ENCODE measurements at places on chromosomes 2 and 18.

- DNase-seq, result no peak
Observed at GRCh38 chr18:8496186-8496585, 113.1 kb upstream of the RAB12 start.

DNA sequence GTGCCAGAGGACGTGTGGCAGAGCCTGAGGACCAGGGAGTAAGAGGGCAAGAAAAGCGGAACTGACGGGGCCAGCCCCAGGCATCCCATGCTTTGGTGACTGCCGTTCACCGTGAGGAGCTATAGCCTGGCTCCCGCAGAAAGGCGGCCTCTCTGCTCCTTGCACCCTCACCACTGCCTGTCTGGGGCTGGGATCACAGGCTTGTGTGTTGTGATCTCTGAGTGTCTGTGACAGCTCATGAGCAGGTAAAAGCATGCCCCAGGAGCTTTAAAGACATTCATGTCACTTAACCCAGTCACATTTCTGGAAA is 266.8 kb upstream of the RAB6C start:
- no peak for DNase-seq

DNA sequence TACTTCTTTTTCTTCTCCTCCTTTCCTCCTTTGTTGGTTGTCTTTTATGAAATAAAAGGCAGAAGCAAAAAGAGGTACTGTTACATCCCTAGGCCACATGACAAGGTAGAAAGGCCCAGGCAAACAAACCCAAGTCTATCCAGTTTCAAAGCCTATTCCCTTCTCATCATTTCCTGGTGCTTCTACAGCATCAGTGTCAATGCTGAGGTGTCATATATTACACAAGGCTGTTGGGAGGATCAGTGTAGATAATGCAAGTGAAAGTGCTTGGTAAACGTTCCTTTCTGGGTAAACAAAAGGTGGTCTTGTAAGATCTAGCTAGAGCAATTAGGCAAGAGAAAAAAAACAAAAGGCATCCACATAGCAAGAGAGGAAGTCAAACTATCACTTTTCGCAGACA is 64.9 kb downstream of the EVA1A start:
- no peak for DNase-seq

- DNase-seq, result no peak
Observed at GRCh38 chr2:73289304-73289703, 4.0 kb downstream of the EGR4 start.

- no peak for DNase-seq
Observed at GRCh38 chr18:48121752-48122151, 191.3 kb upstream of the SMAD2 start.

- DNase-seq, result peak; percentile 4
Observed at GRCh38 chr2:218540015-218540414, 28.1 kb downstream of the USP37 start.

GRCh38 chr2:148674063-148675020 is 29.8 kb downstream of the EPC2 start:
- peak; percentile 53 for DNase-seq

GRCh38 chr2:3624059-3624794 is 29.3 kb downstream of the COLEC11 start:
- no peak for DNase-seq

GRCh38 chr2:129719335-129719734 is 260.1 kb upstream of the RAB6C start:
- no peak for DNase-seq

DNA sequence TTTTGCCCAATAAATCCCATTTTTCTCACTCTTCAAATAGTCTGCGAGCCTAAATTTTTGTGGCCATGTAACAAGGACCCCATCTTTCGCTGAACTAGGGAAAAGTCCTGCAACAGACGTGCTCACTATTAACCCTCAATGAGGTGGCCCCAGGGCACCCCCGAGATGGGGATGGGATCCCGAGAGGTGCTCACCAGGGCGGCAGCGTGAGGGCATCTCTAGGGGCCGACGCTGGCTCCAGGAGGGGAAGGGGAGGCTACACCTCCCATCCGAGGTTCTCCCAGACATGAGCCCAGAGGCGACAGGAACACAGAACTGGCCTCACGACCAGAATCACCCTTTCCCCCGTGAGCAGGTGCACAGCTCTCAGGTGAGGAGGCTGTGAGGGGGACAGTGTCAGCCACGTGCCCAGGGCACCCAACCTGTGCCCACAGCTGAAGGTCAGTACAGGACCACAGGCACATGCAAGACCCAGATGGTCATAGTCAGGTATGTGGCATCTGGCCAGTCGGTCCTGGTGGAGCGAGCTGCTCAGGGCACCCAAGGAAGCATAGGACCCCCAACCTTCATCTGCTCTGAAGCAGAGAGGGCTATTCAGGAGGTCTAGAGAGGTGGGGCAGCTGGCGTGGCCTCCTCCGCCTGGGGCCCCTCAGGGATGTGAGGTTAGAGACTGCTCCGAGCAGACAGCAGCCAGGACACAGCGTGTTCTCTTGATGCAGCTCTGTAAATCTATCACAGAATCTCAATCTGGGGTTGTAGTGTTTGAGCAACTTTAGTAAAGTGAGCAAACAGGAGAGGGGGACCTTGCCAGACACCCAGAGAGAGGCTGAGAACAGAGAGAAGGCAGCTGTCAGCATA is 62.8 kb downstream of the PXDN start:
- no peak for DNase-seq

DNA sequence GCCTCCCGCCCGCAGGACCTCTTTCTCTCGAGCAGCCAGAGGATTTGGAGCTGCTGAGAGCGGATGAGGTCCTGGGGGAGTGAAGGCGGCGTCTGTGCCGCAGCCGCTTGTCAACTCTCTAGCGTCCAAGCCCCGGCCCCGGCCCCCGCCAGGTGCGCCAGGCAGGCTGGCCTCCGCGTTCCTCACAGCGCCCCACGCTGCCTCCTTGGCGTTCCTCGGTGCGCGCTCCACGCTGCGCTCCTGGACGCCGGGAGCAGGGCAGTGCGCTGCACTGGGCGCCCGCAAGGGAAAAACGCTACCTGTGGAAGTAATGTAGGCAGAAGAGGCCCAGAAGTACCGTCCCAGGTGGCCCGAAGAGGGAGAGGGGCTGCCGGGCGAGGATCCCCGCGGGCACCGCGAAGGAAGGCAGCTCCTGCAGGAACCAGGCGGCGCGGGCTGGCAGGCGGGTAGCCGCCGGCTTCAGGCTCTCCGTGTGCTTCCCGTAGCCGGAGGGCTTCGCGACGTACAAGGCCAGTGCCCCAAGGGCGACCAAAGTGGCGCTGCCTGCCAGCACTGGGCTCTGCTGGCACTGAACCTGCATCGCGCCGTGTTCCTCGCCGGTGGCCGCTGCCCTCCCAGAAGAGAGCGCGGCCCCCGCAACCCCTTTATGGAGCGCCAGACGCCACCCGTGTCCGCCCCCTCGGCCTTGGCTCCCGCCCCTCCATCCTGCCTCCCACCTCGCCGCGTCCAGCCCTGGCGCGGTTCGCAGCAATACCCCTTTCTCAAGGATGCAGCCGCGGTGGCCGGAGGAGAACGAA is at the start of gene SRD5A2:
SRD5A2 (minus strand) TSS at position 618 of the 797 bp plus-strand sequence; CDS start at position 580, 38 bp downstream.
- no peak for DNase-seq

DNA sequence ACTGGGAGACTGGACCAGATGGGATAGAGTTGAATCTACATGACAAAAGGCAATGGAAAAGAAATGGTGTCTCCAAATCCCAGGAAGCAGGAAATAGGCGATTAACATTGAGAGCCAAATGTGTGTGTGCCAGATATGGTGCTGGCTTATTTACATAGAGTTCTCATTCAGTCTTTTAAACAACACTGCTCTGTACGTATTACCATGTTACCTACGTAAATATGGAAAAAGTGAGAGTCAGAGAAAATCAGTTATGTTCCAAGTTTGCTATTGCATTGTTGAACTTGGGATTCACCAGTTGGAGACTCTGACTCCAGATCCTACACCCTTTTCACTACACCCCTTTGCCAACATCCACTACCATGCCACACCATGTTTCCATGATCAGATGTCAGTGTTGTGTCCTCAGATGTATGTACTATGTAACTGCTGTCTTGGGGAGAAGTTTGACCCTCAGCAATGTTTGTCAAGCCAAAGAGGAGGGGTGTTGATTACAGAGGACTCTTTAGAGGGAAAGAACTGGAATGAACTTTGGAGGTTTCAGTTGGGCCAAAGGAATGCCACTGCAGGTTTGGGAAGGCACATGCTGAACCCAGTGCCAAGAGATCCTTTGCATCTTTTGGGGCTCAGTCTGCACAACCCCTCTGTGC is 19.6 kb upstream of the GREB1 start:
- no peak for DNase-seq

- peak; percentile 99 for DNase-seq
Observed at GRCh38 chr18:79484661-79485621, 89.2 kb downstream of the NFATC1 start.

GRCh38 chr18:35508030-35508429 is 10.3 kb upstream of the INO80C start:
- no peak for DNase-seq

GRCh38 chr18:77207540-77207939 is 42.1 kb upstream of the GALR1 start:
- DNase-seq, result peak; percentile 78

- no peak for DNase-seq
Observed at GRCh38 chr2:171995586-171995985, 4.2 kb upstream of the METAP1D start.

DNA sequence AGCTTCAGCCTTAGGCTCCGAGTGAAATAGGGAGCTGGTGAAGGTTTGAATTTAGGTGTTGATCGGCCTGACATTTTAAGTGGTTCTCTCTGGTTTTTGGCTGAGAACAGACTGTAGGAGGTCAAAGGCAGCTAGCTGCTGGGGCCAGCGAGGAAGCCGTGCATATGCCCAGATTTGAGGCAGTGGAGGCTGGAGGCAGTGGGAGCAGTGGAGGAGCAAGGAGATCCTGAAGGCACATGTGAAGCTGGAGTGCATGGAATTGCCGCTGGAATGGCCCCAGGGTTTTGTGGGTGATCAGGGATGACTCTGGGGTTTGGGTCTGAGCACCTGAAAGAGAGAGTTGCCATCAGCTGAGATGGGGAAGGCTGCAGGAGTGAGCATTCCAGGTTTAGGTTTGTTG is 25.1 kb downstream of the STEAP3 start:
- DNase-seq, result no peak

- DNase-seq, result peak; percentile 14
Observed at GRCh38 chr2:54465143-54465542, 9.0 kb downstream of the SPTBN1 start.

DNA sequence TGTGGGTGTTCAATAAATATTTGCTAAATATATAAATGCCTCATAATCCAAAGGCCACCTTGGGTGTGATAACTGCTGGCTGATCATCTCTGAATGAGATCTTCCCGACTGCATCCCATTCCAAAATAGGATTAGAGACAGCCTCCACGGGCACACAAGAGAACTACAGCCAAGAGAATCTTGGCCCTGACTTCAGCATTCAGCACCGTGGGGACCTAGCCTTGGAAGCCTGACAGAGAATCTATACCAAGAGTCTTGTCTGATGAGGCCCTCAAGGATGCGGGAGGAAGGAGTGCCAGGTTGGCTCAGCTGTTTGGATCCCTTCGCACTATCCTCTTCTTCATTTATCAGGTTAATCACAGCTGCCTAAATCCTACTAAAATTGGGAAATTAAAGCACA is 85.8 kb downstream of the RBM43 start:
- no peak for DNase-seq

GRCh38 chr2:48589170-48589767 is 28.4 kb upstream of the GTF2A1L start:
- DNase-seq, result peak; percentile 35

DNA sequence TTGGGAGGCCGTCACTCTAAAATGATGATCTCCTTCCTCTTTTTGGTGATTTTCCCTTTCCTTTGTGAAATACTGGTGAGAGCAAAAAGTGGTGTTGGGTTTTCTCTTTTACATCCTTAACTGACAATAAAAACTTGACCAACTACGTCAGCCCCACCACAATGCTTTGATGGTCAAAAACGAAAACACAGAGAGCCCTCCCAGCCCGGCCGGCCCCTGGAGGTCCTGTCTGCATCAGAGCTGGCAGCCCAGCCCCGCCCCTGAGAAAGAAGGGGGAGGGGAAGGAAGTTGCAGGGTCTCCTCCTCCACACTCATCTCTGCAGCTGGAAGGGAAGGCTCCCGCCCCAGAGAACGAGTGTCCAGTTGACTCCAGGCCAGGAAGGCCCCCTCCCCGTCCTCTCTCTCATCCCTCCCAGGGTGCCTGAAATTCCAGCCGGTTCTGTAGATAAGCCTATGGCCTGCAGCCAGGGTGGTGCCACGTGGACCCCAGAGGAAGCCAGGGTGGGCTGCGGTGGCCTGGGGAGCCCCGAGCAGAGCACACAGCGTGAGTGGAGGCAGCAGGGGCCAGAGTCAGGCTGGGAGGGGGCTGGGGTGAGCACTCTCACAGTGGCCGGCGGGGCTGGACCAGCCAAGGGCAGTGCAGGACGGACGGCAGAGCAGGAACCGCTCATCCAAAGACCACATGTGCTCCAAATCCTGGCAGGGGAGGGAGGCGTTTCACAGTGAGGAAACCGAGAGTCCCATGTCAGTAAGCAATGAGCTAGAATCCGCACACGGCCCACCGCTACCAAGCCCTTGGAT is 19.8 kb downstream of the BIN1 start:
- DNase-seq, result peak; percentile 95

- DNase-seq, result peak; percentile 38
Observed at GRCh38 chr18:13136904-13137669, 81.5 kb upstream of the LDLRAD4 start.

DNA sequence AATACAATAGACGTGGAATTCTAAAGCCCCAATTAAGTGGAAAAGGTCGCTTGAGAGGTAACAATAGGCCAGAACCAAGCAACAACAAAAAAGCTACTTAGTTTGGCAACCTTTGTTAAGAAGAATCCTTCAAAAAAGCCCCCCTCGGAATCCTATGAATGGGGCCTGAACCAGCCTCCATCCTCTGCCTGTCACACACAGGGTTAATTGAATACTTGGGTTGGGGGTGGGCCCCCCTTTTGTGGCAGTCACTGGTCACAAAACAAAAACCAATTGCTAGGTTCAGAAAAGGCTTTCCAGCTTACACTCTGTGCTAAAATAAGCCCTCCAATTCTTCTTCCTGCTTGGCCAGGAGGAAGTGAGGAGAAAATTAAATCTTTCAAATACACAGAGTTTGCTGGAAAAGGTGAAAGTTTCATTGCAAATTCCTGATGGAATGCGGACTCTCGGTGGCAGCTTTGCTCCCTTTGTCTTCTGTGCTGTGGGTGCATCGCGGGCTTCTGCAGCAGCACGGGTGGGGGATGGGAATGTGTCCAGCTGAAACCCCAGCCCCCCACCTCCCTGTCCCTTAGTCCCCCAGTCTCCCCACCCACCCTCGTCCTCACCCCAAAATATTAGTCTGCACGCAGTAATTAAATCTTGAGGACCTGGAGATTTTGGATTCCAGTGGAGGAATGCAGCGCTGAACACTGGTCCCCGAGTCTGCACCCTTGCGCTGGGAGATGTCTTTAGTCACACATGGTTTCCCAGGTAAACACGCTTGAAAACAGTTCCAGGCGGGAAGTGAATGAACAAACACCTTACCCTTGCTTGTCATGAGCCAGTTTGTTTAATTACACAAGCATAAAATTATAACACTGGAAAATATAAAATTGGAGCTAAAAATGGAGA is 254.3 kb downstream of the SOX11 start:
- DNase-seq, result no peak

GRCh38 chr2:8680822-8681760 is 765 bp upstream of the ID2 start:
- peak; percentile 76 for DNase-seq

GRCh38 chr2:220893411-220893810 is 678.7 kb downstream of the EPHA4 start:
- peak; percentile 90 for DNase-seq

GRCh38 chr2:30470426-30470825 is 23.4 kb downstream of the LCLAT1 start:
- DNase-seq, result peak; percentile 18

Data from fibroblast of lung (primary cell).